T-helper 17 cell (primary cell): ENCODE measurements at places on chromosomes 1 and 21.

DNA sequence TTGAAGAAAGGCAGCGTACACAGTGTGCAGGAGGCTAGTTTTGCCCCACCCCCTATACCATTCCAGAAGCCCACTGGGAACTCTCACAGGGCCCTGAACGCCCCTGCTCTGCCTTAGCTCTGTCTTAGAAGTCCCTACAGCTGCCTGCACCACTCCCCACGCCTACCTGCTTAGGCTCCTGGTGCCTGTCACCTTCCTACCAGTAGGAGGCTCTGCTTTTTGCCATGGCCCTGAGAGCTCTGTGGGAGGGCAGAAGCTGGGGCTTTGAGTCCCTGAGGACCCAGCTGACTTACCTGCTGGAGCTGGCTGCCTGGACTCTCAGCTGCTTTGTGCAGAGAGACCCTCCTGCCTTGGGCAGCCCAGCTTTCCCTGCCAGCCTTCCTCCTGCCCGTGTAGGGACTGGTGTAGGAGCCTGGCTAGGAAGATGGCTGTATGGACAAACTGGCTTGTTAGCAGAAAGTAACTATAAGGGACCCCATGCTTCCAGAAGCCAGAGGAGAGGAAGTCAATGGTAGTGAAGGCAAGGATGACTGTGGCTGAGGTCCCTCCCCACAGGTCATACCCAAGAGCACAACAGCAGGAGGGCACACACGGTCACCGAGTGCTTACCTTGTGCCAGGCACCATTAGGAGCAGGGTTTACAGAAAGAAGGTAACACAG is 9.8 kb upstream of the CELSR2 start:
- H3K4me1 ChIP-seq: peaks cover 23% of the 10 kb centered on the region
- H3K4me3 ChIP-seq: no peak overlapping the region
- peaks cover 25% of the 10 kb centered on the region for H3K27me3 ChIP-seq

DNA sequence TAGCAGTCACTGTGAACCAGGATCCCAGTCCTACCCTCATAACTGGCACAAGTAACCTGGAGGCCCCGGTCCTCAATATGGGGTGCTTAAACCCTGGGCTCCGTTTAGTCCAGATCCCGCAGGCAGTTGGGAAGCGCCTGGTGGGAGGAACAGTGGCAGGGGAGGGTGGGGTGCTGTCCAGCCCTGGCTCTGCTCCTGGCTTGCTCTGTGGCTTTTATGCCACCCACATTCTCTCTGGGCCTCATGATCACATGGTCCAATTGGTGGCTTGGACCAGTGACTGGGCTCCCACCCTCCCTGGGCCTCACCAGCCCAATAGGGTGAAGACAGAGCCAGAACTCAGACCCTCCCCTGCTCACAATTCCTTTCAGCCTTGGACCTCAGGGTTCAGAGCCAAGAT is 2.9 kb downstream of the CD164L2 start:
- peaks cover 6% of the 10 kb centered on the region for H3K27me3 ChIP-seq
- H3K4me3 ChIP-seq: no peak overlapping the region
- H3K4me1 ChIP-seq: peaks cover 13% of the 10 kb centered on the region
- H3K36me3 ChIP-seq: no peaks in the 10 kb centered on the region

DNA sequence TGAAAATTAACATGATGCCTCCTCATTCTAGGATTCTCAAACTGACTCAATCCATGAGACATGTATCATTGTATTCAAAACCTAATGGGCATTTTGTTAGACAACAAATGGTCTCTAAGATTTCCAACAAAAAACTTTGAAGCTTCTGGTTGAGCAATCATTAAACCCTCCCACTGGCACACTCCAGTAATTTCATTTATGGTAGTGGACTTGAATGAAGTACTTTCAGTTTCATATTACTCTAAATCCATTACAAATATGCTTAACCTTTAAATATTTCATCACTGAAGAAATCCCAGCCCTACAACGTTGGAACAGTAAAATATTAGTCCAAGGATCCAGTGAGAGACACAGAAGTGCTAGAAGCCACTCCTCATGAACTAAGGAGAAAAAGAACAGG is 43.5 kb downstream of the GBP6 start:
- peaks cover 25% of the 10 kb centered on the region for H3K4me1 ChIP-seq
- no peaks in the 10 kb centered on the region for H3K27me3 ChIP-seq
- peak overlapping the region; percentile 57 for H3K27ac ChIP-seq
- no peak for DNase-seq

- peaks cover 12% of the 10 kb centered on the region for H3K4me1 ChIP-seq
- H3K36me3 ChIP-seq: peaks cover 6% of the 10 kb centered on the region
- H3K27me3 ChIP-seq: peaks cover 66% of the 10 kb centered on the region
- DNase-seq: peak; percentile 18
Measured at GRCh38 chr1:205488074-205488723, 16.3 kb upstream of the CDK18 start.

DNA sequence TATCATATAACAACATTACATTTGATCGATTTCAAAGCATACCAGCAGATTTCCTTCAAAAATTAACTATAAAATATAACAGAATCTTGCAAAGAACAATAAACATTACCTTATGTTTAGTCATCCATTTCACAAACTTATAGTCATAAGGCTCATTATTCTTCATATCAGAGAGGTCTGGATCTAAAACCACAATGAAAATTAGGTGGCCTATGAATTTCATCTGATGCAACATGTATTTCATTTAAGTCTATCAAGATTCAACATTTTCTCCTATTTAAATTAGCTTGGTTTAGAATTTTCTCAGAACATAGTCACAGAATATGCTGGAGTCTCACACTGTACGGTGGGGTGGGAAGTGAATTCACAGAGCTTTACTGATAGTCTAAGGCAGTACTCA is 49.2 kb downstream of the KYAT3 start:
- no peaks in the 10 kb centered on the region for H3K4me1 ChIP-seq
- no peak overlapping the region for H3K4me3 ChIP-seq
- H3K27me3 ChIP-seq: no peaks in the 10 kb centered on the region
- no peak for DNase-seq
- H3K36me3 ChIP-seq: no peaks in the 10 kb centered on the region
- H3K27ac ChIP-seq: no peak overlapping the region

DNA sequence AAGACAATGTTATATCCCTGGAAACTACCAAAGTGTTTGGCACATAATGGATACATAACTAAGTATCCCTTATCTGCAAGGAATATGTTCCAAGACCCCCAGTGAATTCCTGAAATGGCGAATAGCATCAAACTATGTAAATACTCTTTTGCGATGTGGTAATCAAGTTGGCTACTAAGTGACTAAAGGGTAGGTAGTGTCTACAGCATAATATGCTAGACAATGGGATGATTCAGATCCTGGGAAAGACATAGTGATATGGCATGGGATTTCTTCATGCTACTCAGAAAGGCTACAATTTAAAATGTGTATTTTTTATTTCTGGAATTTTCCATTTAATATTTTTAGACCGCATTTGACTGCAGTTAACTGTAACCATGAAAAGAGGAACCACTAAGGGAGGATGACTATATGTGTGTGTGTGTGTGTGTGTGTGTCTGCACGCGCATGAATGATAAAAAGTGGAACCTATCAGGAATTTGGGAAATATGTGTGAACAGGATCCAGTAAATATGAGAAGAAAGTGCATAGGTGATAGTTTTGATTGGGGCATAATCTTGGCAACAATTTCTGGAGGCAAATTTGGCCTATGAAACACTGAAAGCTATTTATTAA is 1899.9 kb downstream of the NCAM2 start:
- no peaks in the 10 kb centered on the region for H3K36me3 ChIP-seq
- H3K27ac ChIP-seq: no peak overlapping the region
- no peaks in the 10 kb centered on the region for H3K27me3 ChIP-seq

GRCh38 chr1:87179851-87180519 is 148.7 kb upstream of the LMO4 start:
- H3K4me3 ChIP-seq: no peak overlapping the region
- H3K27me3 ChIP-seq: peaks cover 82% of the 10 kb centered on the region
- peaks cover 2% of the 10 kb centered on the region for H3K36me3 ChIP-seq
- no peak overlapping the region for H3K27ac ChIP-seq
- H3K4me1 ChIP-seq: no peaks in the 10 kb centered on the region
